ENCODE measurements at places on chromosomes 6 and 20. TPM values are rescaled to one million over a fixed set of nuclear protein-coding genes. Genes with fewer than 3 reads are reported as not detected.

Gene IRF4
- 0.24 TPM for total RNA-seq

Gene GRM4
- 0.08 TPM for total RNA-seq

Gene RBPJL
- not detected for total RNA-seq

Gene GMPR
- 3.5 TPM for total RNA-seq

Gene DYNLT1
- total RNA-seq: 95.9 TPM

Gene GFOD1
- total RNA-seq: 1.4 TPM

Gene SULF2
- 27.8 TPM for total RNA-seq

Gene FAM83D
- 65.2 TPM for total RNA-seq

Gene SLC22A7
- total RNA-seq: not detected

Gene DYNLT2
- total RNA-seq: 0.59 TPM

Gene HDGFL1
- total RNA-seq: not detected

Gene SLC18B1
- 4.8 TPM for total RNA-seq

Gene RNF144B
- total RNA-seq: 0.33 TPM

Gene PAX1
- 0.11 TPM for total RNA-seq

Gene HLA-DMB
- 1.4 TPM for total RNA-seq

Gene PI16
- total RNA-seq: not detected

Gene MAS1
- total RNA-seq: not detected

Gene LPA
- total RNA-seq: 0.21 TPM

Gene TINAG
- 0.14 TPM for total RNA-seq

Measured in A549 treated with dexamethasone at 1 μM for 4 hours (cell line).